ENCODE measurements at places on chromosomes 1 and 21.

- no peak for DNase-seq
Observed at GRCh38 chr1:172630868-172631267, 28.0 kb upstream of the FASLG start.

- no peak for DNase-seq
Observed at GRCh38 chr1:151001602-151002001, 5.1 kb downstream of the MINDY1 start.

DNA sequence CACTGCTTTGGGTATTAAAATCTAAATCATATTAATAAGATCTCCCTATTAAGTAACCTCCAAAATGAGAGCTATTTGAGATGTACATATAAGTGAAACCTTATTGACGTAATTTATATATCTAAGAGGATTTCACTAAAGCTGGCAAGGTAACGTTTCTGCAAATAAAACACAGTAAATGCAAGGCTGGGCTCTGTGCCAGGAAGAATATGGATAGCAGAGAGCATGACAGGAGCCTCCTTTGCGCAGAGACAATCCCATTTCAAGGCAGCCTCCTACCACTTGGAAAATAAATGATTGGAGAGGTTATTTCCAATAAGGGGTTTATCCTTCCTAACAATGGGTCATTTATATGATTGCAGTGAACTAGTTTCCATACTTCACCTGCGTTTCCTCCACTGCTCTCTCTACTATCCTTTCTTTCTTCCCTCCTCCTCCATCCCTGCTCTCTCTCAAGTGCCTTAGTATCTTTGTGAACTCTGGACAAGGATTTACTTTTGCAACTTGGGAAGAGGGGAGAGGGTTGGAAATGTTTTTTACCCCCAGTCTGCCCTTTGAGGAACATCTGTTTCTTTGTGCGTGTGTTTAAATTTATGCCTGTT, 3.0 kb upstream of the NFIA start:
- no peak for DNase-seq

DNA sequence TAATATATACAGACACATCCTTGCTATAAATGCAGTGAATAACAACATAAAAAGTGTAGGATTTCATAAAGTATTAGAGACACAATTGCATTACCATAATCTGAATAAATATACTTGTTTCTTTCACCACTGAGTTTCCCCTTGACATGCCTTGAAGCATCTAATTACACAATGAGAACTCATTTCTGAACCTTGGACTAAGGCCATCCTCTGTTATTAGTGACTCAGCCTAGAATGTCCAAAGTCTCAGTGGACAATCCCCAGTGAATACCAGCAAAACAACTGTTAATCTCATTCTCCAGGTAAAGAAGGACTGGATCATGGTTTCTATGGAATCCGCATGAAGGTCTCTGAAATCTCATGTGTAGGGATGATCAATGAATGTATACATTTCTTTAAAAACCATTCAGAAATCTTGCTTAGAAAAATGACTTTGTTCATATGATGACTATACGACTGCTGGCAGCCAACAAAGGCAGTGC, at the start of gene OR2L5:
OR2L5 (plus strand) TSS at position 432 of the 482 bp plus-strand sequence. CDS start 8,288 bp downstream, outside the sequence.
- DNase-seq, result no peak

GRCh38 chr1:187474336-187474735, 645.6 kb downstream of the PLA2G4A start:
- DNase-seq, result no peak

DNA sequence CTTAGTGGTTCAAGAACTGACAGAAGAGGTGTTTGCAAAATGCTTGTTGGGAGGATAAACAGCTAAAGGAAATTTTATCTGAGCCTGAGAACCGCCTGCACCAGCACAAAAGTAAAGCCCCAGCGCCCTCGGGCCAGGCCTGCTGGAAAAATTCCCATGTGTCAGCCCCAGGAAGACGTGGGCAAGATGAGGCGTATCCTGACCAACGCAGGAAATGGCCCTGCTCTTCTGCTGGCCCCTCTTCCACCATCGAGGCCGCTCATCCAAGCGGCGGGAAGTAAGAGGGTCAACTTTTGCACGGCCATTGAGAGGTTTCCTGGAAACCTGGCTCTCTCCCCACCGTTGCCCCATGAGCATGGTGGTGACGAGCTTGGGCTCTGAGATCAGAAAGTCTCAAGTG, 39.6 kb downstream of the LRRC3 start:
- DNase-seq, result no peak

GRCh38 chr1:48675251-48675650, 101.4 kb downstream of the BEND5 start:
- DNase-seq, result no peak

- DNase-seq, result no peak
Observed at GRCh38 chr1:217072926-217073325, 349.7 kb upstream of the ESRRG start.

GRCh38 chr1:37189111-37189510, 154.8 kb upstream of the GRIK3 start:
- DNase-seq, result no peak

DNA sequence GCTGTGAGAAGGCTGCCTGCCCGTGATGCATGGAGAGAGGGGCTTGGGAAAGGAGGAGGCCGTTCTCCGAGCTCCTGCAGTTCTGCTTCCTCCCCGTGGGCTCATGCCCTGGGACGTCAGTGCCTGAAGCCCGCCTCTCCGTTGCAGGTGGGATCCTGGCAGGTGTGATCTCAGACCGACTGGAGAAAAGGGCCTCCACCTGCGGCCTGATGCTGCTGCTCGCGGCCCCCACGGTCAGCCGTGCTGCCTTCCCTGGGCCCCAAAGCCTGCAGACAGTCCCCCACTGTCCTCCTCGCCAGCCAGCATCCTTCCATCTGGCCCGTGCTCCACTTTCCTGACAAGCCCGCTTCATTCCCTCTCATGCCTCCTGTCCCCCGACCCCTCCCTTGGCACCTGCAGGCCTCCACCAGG, 50.9 kb downstream of the SLC37A1 start:
- no peak for DNase-seq

GRCh38 chr1:8409106-8409505, 91.2 kb downstream of the SLC45A1 start:
- DNase-seq, result peak; percentile 53

DNA sequence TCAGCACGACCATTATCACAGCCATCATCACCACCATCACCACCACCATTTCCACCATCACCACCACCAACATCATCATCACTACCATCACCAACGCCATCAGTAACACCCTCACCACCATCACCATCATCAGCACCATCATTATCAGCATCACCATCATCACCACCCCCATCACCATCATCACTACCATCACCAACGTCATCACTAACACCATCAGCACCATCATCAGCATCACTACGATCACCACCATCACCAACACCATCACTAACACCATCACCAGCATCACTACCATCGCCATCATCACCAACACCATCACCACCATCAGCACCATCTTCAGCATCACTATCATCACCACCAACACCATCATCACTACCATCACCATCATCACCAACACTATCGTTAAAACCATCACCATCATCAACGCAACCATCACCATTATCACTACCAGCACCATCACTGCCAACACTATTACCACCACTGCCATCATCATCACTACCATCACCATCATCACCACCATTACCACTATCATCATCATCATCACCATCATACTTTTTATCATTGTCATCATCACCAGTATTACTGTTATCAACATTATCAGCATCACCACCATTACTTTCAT, 1.3 kb downstream of the TAS1R2 start:
- DNase-seq, result no peak

- DNase-seq, result no peak
Observed at GRCh38 chr1:241086686-241087085, 270.3 kb downstream of the RGS7 start.

DNA sequence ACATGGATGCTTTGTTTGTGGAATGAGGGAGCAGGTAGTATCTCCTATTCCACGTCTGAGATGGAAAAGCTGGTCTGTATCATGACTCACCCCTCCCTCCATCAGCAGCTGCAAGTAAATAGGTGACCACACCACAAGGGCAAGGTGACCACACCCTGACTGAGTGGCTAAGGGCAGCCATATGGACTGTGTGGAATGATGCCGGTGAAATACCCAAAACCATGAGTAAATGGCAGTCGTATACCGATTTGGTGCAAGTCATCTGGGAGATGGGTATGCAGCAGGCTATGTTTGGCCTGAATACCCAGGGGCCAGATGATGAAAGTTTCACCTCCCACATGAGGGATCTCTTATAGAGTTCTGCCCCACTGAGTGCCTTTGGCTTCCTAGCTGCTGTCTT, 15.8 kb upstream of the UBE2U start:
- no peak for DNase-seq

DNA sequence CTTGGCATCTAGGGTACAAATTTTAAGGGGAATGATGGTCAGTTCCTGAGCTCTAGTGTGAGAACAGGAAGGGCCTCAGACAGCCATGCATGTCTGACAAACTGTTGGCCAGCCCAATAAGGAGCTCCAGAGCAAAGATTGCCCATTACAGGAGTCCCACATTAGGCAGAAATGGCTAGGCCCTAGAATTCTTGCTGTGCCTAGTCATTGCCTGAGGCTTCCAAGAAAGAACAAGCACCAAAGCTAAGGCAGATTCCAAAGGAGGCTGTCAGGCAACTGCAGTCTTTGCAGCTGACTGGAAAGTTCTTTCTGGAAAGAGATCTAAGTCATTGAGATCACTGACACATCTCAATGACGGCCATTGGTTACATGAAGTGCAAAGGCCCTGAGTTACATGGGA, 3.9 kb upstream of the STIL start:
- DNase-seq, result no peak

- DNase-seq, result no peak
Observed at GRCh38 chr21:15211491-15212133, 146.8 kb upstream of the NRIP1 start.

DNA sequence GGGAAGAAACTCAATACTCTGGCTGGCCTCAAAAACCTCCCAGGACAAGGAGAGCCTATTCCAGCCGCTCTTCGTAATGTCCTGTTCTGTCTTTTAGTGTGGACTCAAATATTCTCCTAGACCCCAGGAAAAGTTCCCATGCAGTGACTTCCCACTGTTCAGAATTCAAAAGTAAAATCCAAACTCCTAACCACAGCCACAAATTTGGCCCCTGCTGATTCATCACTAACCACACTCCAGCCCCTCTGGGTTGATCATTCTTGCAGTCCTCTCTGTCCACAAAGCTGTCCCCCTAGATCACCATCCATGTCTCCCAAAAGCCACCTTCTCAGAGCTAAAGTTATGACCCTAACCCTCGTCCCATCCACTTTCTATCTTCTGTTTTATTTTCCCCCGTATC, 5.1 kb downstream of the CTNNBIP1 start:
- DNase-seq, result no peak

Data from SK-MEL-5 (cell line).